NCI-H187 treated with DMSO at 0.1 percent for 48 hours (cell line): ENCODE measurements at places on chromosomes 1 and 21.

DNA sequence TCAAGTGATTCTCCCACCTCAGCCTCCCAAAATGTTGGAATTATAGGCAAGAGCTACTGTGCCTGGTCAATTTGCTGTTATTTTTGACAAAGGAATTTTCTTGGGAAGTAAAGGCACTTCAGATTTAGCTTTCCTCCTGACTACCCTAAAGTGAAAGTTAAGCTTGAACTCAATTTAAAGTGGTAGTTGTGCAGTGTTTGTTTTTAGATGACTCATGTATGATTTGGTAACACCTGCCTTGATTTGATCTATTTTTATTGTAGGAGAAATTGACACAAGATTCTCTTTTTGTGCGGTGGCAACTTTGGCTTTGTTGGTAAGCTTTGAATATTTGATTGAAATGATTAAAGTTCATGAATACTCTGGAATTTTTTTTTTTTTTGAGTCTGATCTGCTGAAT is 5.0 kb downstream of the RABGGTB start:
- DNase-seq, result no peak

GRCh38 chr1:247293047-247293446 is 37.2 kb downstream of the VN1R5 start:
- DNase-seq, result no peak

DNA sequence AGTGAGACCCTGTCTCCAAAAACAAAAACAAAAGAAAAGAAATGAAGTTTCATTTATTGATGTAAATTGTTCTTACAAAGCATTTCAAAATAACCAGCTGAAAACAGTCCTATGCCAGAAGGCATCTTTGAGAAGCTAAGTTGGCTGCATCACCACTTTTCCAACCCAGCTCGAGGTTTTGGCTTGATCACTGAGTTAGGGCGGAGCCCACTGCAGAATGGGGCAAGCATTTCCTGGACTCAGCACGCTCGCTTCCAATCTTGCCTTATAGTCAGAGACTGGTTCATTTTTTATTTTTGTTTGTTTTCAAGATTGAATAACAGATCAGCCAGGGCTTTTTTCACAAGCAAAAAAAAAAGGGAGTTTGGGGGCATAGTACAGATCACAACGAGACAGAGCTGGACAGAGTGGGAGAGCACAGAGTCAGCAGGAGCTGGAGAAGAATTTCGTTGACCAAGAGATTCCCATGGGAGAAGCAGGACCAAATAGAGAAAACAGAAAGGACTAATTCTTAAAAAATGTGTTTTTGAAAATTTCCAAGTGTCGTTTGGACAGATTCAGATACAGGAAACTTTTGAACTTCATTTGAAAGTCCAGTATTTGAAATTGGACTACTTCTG is 23.5 kb upstream of the COL6A1 start:
- DNase-seq, result no peak

GRCh38 chr1:226002667-226003501 is 3.7 kb upstream of the SDE2 start:
- DNase-seq, result peak; percentile 58

- no peak for DNase-seq
Measured at GRCh38 chr1:161885759-161886158, 119.6 kb downstream of the ATF6 start.

GRCh38 chr1:118988186-118989005 is at the start of gene TBX15:
Gene TBX15, minus strand, starts transcription at chr1:118988343. Its CDS starts 548 bp downstream, at chr1:118987795.
- no peak for DNase-seq

DNA sequence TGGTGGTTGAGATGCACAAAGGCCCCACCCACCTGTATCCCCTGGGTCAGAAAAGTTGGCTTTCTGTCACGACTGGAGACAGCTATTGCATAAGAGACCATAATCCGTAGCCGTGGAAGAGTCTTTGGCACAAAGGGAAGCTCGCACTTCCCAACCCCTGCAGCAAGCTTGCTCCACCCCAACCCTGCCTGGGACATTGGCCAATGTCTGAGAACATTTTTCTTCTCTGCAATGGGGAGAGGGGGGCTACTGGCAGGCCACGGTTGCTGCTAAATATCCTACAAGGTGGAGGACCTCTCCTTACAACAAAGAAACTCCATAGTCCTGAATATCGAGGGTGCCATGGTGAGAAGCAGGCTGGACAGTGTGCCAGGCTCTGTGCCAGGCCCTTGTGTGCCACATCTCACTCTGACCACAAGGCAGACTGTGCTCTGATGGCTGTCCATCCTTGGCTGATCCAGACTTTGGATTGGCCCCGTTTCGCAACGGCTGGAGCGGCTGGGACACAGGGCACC is 104.1 kb downstream of the CSMD2 start:
- no peak for DNase-seq

GRCh38 chr1:186302381-186302920 is 72.6 kb downstream of the TPR start:
- DNase-seq, result no peak

GRCh38 chr1:1573843-1574720 is 581 bp downstream of the SSU72 start:
- no peak for DNase-seq
